CD4-positive, alpha-beta T cell (primary cell): ENCODE measurements at places on chromosomes 6 and 20.

DNA sequence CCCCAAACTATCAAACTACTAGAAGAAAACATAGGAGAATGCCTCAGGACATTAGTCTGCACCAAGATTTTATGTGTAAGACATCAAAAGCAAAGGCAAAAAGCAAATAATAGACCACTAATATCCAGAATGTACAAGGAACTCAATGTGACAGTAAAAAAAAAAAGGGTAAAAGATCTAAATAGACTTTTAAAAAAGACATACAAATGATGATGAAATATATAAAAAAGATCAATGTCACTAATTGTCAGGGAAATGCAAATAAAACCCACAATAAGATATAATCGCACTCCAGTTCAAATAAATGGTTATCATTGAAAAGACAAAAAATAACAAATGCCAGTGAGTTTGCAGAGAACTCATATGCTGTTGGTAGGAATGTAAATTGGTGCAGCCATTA lies 118.3 kb upstream of the DUSP22 start:
- no peak for DNase-seq

DNA sequence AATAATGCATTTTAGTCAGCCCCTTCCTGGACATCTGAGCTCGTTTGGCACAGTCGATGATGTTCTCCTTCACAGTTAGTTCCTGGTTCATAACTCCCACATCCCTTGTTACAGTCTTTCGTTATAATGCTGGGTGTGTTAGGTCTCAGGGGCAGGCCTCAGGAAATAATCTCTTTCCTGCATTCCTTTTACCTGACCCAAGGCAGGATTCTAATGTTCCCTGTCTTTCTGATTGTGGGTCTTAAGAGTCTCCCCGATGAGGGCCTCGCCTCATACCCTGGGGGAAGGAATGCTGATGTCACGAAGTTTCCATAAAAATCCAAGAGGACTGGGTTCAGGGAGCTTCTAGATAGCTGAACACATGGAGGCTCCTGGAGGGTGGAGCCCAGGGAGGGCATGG lies 104.0 kb upstream of the CARMIL1 start:
- DNase-seq, result no peak

DNA sequence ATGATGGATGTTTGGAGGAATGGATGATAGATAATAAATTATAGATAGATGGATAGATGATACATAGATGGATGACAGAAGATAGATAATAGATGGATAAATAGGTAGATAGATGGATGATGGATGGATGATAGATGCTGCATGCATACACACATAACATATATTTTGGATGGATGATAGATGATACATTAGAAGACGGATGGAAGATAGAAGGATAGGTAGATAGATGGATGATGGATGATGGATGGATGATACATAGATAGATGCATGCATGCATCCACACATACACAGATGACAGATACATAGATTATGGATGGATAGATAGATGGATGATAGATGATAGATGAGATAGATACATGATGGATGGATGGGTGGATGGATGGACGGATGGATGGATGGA lies 387.8 kb downstream of the TAF4 start:
- DNase-seq, result no peak

GRCh38 chr20:62420846-62421715 lies 6.3 kb downstream of the RBBP8NL start:
- DNase-seq, result no peak

DNA sequence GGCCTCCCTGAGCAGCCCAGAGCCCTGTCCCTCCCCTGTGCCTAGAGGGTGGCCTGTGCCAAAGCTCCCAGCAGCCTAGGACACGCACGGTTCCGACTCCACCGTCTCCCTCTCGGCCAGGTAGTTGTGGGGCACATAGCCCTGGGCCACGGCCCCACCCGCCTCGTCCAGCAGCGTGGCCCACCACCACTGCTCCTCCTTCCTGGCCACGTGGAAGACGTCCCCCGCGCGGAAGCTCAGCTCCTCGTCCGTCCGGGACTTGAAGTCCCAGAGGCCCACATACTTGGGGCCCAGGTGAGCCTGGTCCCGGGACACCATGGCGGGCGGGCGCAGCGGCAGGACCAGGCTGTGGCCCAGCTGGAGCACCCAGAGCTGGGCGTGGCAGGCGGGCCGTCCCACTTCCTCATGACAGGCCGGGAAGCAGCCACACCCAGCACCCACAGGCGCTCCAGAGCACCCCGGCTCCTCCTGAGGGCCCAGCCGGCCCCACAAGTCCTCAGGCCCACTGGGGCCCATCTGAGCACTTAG lies at the start of gene PTK6:
Gene PTK6 (minus strand): TSS at position 380 of the 528 bp plus-strand sequence. CDS start 62 bp downstream, at position 318.
- DNase-seq, result no peak

- no peak for DNase-seq
Measured at GRCh38 chr6:136491754-136492153, 58.5 kb downstream of the MAP7 start.

GRCh38 chr6:52610011-52610410 lies 33.2 kb upstream of the TRAM2 start:
- no peak for DNase-seq

DNA sequence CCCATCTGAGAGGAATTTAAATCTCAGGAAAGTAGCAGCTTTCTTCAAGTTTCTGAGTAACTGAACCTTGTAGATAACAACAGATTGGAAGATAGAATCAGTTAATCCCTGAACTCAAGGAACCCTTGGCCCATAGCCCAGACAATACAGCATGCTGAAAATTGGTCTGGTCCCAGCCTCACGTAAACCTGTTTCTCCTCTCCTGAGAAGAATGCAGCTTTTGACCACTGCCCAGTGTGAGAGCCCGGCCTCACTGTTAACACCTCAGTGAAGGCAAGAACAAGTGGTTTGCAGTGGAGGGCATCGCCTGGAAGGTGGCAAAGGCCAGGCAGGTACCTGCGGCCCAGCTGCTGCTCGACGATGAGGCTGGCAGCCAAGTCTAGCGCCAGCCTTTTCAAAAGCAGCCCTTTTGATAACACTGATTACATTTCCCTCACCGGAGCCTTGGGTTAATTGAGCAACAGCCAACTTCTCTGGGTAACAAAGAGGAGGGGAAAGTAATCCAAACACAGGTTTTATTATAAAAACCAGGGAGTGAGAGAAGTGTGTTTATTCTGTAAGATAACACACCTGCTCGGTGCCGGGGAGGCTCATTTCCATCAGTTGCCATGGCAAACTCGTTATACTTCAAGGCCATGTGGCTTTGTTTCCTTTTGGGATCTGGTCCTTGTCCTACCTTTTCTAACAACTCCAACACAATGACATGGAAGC lies 54.0 kb downstream of the TRAF3IP2 start:
- no peak for DNase-seq

DNA sequence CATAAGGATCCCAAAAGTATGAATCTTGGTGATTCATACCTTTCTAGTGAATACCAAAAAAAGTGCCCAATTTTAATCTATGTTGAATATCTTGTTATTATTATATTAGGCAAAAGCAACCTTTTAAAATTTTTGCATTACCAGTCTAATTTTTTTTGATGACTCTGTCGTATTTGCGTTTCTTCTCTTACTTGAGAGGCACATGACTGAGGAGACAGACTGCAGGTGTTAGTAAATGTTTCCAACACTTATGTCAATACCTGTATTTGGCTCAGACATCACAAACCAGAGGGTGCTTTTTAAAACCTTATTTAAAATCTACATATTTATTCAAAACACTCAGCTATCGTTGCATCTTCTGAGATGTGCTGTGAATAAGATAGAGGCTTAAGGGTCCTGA lies 27.1 kb downstream of the ID4 start:
- no peak for DNase-seq

DNA sequence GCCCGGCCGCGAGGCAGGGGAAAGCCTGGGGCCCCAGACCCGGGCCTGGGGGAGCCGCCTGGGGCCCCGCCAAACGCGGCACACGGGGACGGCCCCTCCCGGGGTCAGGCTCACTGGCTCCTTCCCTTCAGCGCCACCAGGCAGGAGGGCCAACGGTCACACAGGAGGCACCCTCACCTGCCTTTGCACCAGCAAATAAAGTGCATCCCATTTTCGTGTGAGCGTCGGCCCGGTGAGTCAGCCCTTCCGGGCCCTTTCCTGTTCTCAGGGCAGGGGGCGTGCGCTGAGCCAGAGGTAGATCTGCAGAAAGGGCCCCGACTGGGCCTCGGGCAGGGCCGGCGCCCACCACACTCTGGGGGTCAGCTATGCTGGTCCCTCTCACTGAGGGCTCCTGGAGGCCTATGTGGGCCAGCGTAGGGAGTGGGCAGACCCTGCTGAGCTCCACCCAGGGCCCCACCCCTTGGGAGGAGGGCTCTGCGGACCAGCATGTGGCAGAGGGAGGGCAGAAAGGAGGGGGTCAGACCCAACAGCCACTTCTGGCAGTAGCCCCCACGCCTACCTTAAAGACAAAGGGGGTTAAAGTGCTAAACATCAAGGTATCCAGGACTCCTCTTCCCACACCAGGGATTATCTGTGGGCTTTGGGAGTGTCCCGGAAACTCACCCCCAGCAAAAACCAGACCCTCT lies 931 bp upstream of the UCKL1 start:
- DNase-seq, result peak; percentile 85

GRCh38 chr20:43209831-43210230 lies 20.1 kb upstream of the PTPRT start:
- DNase-seq, result no peak

GRCh38 chr6:24458941-24459340 lies 30.4 kb downstream of the GPLD1 start:
- no peak for DNase-seq

DNA sequence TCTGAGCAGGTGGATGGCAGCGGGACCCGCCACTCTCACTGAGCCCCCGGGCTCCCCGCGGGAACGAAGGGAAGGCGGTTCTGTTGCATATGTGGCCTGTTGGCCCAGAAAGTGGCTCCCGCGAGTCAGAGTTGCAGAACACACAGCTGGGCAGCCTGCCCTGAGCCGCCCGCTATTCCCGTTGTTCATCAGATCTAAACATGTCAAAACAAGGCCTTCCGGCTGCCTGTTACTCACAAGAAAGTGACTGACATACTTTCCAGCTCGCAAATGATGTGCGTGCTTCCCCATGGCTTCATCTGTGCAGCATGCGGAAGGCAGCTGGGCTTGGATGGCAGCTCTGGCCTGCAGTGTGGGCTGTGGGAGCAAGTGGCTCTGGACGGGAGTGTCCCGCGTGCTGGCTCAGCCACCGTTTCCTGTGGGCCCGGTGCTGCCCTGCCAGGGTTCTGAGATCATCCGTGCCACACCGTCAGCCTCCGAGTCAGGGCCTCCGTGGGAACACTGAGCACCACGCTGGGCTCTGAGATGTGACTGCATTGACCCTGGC lies 227.3 kb downstream of the ERMARD start:
- DNase-seq, result no peak

- DNase-seq, result no peak
Measured at GRCh38 chr20:24504331-24505285, 35.2 kb downstream of the SYNDIG1 start.

- DNase-seq, result no peak
Measured at GRCh38 chr6:11120271-11121005, 8.9 kb upstream of the ERVFRD-1 start.
